Occipital lobe (tissue), 3 donors: ENCODE measurements at places on chromosomes 11 and 22. TPM values are rescaled to one million over a fixed set of nuclear protein-coding genes. Genes with fewer than 3 reads are reported as not detected.

TRPC6 gene
- 6.9 TPM for total RNA-seq

XKR3 gene
- total RNA-seq, result not detected

OR52B6 gene
- total RNA-seq, result not detected

LRFN4 gene
- 47.7 TPM for total RNA-seq

GSTT2B gene
- 4.1 TPM for total RNA-seq

HBE1 gene
- total RNA-seq, result 3.6 TPM

OR5D13 gene
- not detected for total RNA-seq

GRK3 gene
- 62.9 TPM for total RNA-seq

APLNR gene
- total RNA-seq, result 5.8 TPM

UCP3 gene
- total RNA-seq, result 0.62 TPM

FAM180B gene
- total RNA-seq, result 0.16 TPM

HPX gene
- total RNA-seq, result 2.3 TPM

CABP7 gene
- 1.1 TPM for total RNA-seq

AASDHPPT gene
- total RNA-seq, result 284 TPM

PTPRCAP gene
- total RNA-seq, result not detected

DNA sequence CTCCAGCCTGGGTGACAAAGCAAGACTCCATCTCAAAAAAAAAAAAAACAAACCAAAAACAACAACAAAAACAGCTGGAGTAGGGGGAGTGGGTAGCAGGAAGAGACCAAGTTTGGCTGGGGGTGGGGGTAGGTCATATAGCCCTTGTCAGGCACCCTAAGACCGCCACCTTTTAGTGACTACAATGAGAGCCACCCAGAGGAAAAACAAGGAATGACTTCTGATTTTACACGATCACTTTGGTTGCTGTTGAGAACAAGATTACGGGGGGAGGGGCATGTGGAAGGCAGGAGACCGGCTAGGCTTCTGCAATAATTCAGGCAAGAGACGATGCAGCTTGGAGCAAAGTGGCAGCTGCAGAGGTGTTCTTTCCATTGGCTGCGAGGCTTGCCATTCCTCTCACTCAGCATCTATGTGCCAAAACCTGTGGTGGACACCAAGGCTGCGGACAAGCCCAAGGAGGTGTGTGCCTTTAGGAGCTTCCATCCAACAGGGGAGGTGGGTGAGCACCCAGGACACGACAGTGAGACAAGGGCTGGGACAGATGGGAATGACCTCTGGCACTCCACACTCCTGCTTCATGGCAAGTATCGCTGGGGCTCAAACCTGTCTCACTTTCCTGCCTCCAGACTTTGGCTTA, 1.7 kb downstream of the RPS19BP1 start:
- DNase-seq, result no peak

GRCh38 chr22:23302171-23303002, 122.1 kb downstream of the BCR start:
- no peak for DNase-seq

- DNase-seq, result no peak
These were observed 7.3 kb upstream of the NCF4 start for GRCh38 chr22:36853407-36854099.

DNA sequence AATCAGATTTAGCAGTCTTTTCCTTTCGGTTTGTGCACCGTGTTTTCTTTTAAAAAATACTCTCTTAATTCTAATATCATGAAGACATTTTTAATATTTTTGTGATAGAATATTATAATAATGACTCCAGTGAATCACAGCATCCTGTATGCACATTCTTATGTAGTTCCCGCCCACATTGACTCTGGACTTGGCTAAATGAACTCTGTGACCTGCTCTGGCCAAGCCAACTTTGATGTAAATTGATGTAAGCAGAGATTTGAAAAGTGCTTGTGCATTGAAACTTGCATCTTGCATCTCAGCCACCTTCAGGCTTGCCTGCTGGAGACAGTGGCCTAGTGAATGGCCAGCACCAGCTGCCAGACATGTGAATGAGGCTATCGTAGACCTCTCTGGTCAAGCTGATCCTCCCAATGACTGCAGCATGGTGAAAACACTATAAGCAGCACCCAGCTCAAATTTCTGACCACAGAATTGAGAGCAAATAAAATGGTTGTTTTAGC, 29.2 kb upstream of the PGM2L1 start:
- DNase-seq, result no peak

DNA sequence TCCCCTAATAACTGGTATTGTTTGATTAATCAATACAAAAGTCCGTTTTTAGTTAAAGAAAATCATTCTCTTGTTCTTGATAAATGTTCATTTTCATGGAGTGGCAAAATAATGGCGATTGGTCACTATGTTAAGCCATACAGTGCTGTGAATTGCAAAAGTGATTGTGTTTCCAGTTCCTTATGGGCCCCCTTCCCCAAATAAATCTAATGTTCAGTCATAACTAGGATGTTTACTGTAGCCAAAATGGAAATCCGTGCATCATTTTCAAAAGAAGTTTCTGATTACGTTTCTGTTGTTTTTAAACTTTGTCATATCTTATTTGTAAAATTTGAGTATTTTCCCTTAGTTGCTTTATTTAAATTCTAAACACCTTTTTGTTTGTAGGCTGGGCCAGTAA, 845 bp downstream of the RBM7 start:
- DNase-seq, result no peak

GRCh38 chr11:92845805-92846204, 123.6 kb upstream of the MTNR1B start:
- no peak for DNase-seq

- DNase-seq, result no peak
These were observed 62.2 kb downstream of the PKNOX2 start for GRCh38 chr11:125226706-125227105.

DNA sequence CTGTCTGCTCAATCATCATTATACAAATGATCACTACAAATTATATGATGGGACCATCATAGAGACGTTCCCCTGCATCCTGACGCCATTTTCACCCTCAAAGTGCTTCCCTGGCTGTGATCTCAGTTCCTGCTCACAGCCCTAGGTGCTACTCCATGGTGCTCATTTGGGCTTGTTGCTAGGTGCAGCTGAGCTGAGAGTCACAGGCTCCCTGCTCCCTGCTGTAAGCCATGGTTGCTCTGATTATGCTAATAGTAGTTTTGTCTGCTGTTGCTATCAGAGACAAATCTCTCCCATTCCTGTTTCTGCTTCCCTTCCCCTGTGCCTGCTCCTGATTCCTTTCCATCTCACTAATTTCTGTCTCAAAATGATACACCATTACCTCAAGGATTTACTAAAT, 474.3 kb downstream of the METTL15 start:
- no peak for DNase-seq

DNA sequence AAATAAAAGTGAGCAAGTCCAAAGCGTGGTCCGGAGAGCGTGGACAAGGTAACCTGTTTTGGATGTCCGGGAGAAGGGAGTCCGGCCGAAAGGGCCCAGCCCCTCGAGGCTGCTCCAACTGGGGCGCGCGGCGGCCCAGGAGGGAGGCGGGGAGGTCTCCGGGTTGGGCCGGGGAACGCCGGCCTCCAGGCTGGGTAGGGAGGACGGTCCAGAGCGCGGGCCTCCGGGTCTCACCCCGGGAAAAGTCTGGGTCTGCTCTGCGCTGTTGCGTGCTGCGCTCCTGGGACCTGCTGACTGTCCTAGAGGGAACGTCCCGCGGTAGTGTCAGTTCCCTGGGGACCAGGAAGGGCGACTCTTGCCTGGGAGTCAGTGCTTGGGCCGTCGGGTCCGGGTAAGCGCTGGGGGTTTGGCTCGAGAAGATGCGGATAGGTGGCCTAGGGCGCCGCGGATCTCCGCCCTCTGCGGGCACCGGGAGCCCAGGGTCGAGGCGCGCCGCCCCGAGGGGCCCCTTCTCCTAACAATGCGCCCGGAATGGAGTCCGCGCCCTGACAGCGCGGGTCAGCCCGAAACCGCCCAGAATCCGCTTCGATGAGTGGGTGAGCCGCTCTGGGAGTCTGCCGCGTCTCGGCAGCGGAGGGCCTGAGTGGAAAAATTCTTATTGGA, 988 bp upstream of the FLI1 start:
- no peak for DNase-seq

GRCh38 chr22:46977656-46978343, 215.3 kb downstream of the TBC1D22A start:
- no peak for DNase-seq

DNA sequence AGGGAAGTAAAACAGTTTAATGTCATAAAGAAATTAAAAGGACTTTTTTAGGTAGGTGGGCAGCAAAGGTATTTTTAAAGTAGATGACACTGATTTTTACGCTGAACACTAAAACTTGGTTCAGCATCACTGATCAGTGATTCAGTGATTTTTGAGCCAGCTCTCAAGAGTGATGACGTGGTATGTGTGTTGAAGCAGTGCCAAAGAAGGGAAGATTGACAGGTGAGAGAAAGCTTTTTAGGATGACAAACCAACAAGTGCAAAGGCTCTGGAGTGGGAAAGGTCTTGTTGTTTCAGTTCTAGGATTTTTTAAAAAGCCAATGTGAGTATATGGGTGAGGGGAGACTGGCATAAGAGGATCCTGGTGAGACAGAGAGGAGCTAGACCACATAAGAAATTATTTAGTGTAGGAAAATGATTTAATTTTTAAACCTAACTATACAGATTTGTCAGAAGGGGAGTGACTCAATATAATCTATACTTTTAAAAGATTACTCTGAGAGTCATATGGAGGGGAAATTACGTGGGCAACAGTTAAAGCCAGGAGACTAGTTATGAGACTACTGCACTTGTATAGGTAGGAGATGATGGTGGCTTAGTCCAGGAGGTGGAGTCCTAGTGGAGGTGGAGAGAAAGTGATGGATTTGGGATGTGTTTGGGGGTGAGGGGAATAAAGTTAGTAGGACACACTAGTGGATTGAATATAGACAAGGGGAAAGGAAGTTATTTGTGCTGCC, 17.6 kb upstream of the CALCB start:
- DNase-seq, result no peak

DNA sequence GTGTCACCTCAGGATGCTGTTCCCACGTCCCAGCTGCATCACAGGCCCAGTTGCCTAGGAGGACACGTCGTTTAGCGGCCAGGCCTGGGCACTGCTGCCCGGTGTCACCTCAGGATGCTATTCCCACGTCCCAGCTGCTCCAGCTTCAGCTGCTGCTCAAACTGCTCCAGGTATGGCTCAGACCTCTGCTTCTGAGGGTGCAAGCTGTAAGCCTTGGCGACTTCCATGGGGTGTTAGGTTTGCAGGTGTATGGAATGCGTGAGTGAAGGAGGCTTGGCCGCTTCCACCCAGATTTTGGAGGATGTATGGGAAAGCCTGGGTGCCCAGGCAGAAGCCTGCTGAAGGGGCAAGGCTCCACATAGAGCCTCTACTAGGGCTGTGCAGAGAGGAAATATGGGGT, 205.3 kb upstream of the B3GAT1 start:
- no peak for DNase-seq

- DNase-seq, result no peak
These were observed 47.1 kb upstream of the SYT13 start for GRCh38 chr11:45333001-45333971.

DNA sequence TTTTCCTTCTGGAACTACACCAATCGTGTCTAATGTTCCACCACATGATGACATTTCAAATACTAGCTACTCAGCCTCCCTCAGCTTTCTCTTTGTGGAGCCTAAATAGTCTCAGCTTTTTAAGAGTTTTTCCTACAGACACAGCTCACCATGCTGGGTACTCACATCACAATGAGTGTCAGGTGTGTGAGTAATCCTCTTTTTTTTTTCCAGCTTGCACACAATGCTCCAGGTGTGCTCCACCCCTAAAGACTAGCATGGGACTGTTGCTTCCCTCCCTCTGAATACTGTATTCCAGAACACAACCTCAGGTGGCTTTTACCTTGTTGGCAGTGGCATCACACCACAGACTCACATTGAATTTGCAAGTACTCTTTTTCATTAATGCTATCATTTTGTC, 11.7 kb downstream of the BTG4 start:
- DNase-seq, result no peak

- DNase-seq, result no peak
These were observed 45.7 kb downstream of the BCL2L13 start for GRCh38 chr22:17684245-17684644.

- no peak for DNase-seq
These were observed 11.7 kb downstream of the MIAT start for GRCh38 chr22:26669060-26669481.

- no peak for DNase-seq
These were observed 409.2 kb upstream of the LRRC4C start for GRCh38 chr11:41868606-41869005.

GRCh38 chr11:126338346-126339055, 17.0 kb upstream of the ST3GAL4 start:
- DNase-seq, result no peak

- peak; percentile 66 for DNase-seq
These were observed 2.0 kb downstream of the KCNJ11 start for GRCh38 chr11:17386331-17387084.

- DNase-seq, result no peak
These were observed 73.7 kb upstream of the PLET1 start for GRCh38 chr11:112334381-112334780.

- DNase-seq, result no peak
These were observed 369.6 kb downstream of the FAT3 start for GRCh38 chr11:92594251-92594650.

DNA sequence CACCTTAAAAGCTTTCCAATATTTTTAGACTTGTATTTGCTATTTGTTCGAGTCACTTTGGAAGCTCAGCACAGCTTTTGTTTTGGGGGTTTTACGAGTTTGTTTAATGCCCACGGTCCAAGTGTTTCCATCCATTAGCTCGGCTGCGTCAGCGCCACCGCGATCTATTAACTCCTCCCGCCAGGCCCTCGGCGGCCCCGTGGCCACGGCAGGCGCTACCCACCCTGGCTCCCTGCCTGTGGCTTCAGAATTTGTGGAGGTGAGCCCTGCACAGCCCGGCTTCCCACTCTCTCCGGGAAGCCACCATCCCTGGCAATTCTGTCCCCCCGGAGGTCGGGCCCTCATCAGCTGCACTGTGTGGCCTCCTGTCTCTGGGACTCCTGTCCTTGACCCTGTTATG, 648.5 kb downstream of the BRD1 start:
- no peak for DNase-seq

- no peak for DNase-seq
These were observed 9.2 kb downstream of the APOA4 start for GRCh38 chr11:116813781-116814471.

- DNase-seq, result no peak
These were observed 944 bp downstream of the C11orf86 start for GRCh38 chr11:66976028-66976467.

DNA sequence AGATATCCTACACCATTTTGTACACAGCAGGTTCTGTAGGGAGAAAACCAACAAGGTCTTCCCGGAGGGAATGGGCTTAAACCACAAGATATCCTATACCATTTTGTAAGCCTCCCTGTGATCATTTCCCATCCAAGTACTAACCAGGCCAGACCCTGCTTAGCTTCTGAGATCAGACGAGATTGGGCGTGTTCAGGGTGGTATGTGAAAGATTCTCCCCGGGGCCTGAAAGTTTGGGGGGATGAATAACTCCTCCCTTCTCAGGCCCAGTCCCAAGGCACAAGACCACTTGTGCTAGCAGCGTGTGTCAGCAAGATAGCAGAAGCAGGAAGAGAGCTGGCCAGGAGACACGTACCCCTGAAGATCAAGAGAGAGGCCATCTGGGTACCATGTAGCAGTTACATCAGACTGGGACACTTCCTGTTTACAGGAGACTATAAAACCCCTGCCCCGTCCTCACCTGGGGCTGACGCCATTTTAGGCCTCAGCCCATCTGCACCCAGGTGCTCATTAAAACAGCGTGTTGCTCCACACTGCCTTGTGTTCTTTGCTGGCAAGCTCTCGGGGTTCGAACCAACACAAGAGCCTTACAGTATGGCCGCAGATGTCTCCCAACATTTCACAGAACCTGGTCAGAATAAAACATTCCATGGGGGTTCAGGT, 17.3 kb downstream of the MIF start:
- DNase-seq, result no peak
